ENCODE measurements at places on chromosomes 4 and X.

DNA sequence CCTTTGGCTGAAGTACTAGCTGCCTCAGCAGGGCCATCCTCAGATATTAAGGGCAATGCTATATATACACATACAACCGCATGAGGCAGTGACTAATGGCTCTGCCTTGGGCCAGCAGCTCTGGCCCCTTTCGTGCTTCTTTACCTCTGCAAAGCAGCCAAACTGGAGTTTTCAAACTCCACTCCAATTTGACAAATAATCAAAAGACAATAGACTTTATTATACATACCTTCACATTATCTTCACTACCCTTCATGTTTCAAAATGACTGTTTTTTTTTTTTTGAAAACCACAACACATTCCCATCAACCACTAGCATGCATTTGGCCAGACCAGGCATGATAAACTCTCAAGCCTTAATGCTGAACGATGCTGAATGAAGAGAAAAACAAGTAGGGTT is 187.7 kb downstream of the ENOX2 start:
- DNase-seq = no peak

DNA sequence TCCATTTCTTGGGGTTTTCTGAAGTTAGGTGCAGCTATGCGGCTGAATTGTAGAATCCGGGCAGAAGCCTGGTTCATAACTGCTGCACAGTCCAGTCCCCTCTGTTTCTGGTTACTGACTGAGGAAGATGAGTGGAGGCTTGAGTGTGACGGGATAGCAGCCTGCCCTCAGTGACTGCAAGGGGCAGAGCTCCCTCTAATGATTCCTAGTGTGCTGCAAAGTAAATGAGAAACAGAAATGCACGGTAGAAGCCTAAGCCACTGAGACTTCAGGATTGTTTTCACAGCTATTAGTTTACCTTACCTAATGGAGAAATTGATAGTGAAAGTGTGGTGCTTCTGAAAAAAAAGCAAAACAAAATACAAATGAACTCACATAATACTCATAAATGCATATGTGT is 189.2 kb downstream of the GPM6A start:
- no peak for DNase-seq

DNA sequence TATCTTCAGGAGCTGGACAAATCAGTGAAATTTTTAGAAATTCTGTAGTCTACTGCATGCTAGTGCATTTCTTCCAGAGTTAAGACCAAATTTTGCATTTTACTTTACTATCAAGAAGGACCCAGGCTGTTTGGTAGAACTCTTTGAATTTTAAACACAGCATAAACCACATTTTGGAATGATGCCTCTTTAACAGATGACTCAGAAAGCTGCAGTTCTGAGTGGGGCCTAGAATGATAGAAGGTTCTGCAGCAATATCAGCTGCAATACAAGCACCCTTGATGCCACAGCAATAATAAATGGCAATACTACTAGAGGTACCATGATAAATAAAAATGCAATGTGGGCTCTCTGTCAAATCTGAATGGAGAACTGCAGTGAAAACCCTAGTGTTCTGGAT is 198.7 kb downstream of the TMA16 start:
- DNase-seq = no peak

DNA sequence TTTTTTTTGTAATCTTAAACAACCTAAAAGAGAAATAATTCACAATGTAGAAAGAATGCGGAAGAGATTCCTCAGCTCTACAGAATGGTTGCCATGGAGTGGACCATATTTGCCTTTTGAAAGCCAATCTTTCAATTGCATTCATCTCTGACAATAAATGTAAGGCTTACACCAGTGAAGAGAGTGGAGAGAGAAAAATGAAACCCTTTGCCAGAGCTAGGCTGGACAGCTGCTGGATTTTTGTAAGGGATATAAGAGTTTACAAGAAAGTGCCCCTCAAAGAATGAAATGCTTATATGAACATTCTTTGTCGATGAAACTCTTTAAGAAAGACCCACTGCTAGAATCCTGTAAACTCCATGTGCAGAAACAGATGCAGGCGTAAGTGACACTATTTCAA is 66.0 kb upstream of the FAT1 start:
- no peak for DNase-seq

- no peak for DNase-seq
Observed at GRCh38 chr4:112585977-112586736, 50.6 kb downstream of the ZGRF1 start.

- DNase-seq = no peak
Observed at GRCh38 chr4:48960988-48961635, 25.0 kb upstream of the CWH43 start.
